COLO829 (cell line): ENCODE measurements at places on chromosomes 7 and 10.

DNA sequence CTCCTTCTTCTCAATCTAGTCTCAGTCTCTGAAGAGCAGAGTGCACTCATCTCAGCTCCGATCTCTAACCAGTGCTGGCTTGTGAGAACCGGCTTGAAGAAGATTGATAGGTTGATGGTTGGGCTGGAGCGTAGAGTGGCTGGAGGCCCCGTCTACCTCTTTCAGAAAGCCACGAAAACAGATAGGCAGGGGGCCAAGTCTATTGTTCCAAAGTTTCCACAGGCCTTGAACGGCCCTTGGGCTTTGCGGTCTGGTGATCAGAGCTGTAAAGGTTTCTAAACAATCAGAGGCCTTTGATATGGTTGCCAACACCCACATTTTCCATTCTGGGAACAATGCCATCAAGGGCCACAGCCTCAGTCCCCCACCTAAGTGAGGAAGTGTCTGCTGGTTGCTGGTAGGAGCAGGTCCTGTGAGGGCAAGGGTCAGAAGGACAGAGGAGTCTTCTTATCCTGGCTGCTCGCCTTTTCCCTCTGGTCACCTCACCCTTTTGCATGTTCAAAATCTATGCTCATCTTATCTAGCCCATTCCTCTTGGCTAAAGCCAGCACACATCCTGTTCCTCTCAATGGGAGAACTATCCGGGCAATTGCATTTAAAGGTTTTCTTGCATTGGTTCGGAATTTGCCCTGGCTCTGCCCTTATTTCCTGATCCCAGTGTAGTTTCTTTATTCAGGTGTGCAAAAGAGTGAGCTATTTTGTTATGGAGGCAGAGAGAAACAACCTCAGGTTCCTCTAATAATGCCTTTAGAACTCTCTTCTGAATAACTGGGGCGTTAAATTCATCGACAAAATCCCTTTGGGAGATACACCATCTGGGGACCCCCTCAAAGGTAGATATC lies 70.3 kb upstream of the KMT2E start:
- peak; percentile 89 for DNase-seq

DNA sequence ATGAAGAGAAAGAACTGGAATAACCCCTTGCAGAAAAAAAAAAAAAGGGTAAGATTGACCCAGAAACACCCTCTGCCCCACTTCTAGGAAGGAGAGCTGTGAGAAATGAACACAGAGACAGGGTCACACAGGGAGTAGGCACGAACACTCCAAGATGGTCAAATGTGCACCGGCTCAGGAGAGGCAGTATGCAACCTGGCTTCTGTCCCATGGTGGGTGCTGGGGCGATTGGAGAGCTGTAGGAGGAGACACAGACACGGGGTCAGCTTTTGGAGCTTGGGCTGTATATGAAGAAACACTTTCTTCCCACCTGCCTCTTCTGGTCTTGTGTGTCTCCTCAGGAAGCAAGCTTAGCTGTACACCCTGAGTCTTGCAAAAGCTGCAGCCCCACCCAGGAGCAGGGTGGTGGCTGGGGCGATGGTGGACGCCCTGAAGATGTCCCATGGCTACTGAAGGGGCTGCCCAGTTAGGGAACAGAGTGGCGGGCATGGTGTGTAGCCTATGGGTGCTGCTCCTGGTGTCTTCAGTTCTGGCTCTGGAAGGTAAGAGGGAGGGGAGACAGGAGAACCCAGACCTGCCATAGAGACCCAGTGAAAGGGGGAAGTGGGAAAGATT lies 8.0 kb downstream of the EPHB6 start:
- DNase-seq: no peak

- no peak for DNase-seq
These were observed 60.5 kb downstream of the SH2D4B start for GRCh38 chr10:80598084-80598798.

GRCh38 chr7:71361451-71362032 lies 229.6 kb downstream of the GALNT17 start:
- DNase-seq: no peak

- no peak for DNase-seq
These were observed 1.4 kb downstream of the PTF1A start for GRCh38 chr10:23193435-23194074.

DNA sequence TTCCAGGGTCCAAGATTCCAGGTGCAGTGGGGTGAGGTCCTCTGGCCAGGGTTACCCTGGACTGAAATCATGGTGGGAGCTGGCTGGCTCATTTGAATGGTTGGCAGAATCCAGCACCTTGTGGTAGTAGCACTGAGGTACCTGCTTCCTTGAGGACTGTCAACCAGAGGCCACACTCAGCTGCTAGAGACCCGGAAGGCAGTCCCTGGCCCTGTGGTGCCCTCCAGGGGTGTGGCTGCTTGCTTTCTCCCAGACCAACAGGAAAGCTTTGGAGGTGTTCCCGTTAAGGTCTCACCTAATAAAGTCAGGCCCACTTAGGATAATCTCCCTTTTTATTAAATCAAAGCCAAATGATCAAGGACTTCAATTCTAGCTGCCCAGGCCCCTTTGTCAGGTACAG lies 107.7 kb upstream of the GDF10 start:
- DNase-seq: no peak

GRCh38 chr7:78315119-78315518 lies 516.5 kb downstream of the PHTF2 start:
- DNase-seq: no peak

GRCh38 chr10:12614177-12614995 lies 265.0 kb downstream of the CAMK1D start:
- no peak for DNase-seq

GRCh38 chr7:55574051-55574717 lies 1.9 kb upstream of the VOPP1 start:
- DNase-seq: no peak

DNA sequence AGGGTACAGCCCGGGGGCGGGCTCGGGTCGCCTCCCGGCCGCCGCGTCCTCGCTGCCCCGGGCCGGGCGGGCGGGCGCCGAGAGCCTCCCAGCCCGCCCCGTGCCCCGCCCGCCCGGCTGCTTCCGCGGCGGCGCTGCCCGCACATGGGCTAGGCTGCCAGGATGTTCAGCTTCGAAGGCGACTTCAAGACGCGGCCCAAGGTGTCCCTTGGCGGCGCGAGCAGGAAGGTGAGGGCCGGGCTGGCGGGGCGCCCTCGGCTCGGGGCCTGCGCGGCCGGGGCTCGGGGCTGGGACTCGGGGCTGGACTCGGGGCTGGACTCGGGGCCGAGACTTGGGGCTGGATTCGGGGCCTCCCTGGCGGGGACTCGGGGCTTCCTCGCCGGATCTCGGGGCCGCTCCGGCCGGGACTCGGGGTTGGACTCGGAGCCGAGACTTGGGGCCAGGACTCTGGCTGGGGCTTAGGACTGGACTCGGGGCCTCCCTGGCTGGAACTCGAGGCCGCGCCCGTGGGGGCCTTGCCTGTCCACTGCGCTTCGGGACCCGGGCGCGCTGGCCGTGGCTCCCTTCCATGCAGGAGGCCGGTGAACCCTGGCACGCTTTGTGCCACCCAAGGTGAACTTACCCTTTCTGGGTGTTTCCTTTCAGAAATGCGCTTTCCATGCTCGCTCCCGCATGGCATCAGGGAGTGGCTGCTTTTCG lies 534 bp downstream of the UBE3C start:
- DNase-seq: peak; percentile 14
